ENCODE measurements at places on chromosomes 3 and 15.

DNA sequence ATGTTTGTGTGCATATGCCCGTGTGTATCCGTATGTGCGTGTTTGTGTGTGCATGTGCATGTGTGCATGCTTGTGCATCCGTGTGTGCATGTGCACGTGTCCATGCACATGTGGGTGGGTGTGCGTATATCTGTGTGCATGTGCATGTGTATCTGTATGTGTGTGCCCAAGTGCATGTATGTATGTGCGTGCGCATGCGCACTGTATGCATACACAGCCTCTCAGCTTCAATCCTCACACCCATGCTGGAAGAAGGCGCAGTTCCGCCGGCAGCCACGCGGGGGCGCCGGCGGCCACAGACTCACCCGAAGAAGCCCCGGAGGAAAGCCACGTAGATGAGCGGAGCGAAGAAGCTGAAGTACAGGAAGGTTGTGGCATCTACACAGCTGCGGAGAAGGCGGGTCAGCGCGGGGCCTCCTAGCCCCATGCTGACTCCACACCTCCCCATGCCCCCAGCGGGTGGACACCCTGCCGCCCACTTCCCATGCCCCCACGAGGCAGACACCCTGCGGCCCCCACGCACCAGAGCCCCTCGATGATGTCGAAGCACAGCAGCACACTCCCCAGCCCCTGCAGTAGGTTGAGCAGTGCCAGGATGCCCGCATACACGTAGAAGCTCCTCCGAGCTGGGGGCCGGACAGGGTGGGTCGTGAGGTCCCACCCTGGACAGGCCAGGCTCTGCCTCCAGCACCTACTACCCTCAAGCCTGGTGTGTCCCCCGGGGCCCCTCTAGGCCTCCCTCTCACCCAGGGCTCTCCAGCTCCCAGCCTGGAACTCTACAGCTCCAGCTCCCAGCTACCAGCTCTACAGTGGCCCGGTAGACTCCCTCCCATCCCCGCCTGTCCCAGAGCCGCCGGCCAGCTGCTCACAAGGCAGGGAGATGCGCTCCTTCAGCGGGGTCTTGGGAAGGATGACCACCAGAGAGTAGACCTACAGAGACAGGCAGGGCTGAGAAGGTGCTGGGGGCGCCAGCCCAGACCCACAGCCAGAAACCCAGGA lies 15.4 kb downstream of the TPRA1 start:
- peak; percentile 85 for DNase-seq

DNA sequence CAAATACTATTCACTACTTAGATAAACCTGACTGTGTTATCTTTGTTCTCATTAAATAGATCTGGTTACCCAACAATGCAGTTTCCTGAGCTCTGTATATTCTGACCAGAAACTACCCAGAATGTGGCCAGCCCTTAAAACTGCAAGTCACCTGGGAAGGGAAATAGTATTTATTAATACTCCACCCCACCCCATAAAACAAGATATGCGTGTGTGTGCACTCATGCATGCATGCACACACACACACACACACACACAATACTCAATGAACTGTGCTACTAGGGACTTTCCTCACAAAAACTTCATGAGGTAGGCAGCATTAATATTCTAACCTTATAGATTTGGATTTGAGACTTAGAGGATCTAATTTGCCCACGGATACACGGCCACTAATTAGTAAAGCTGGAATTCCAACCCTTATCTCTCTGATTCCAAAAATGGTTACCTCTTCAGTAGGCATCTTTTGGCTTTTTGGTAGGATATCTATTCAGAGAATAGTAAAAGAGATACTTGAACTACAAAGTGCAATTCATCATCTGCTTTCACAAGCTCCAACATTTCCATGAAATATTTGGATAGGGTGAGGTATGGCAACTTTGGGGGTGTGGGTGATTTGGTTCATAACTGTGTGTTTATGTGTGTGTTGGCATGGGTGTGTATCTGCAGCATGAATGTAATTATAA lies 197.0 kb upstream of the CFAP20DC start:
- no peak for DNase-seq

DNA sequence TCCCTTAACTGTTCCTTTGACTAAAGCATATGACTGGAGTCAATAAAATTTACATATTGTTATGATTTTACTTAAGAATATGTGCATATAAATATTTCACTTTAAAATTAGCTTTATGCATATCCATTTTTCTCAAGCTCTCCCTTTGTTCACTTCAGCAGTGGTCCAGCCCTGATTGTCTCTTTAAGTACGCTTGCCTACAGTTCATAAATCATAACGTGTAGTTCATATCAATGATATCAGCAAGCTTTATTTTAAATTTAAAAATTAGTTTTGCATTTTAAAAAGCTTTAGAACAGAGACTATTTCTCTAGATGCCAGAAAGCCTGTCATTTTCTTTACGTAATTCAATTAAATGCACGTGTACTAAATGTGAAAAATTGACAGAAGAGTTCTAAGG lies 721.9 kb downstream of the OTOL1 start:
- no peak for DNase-seq

DNA sequence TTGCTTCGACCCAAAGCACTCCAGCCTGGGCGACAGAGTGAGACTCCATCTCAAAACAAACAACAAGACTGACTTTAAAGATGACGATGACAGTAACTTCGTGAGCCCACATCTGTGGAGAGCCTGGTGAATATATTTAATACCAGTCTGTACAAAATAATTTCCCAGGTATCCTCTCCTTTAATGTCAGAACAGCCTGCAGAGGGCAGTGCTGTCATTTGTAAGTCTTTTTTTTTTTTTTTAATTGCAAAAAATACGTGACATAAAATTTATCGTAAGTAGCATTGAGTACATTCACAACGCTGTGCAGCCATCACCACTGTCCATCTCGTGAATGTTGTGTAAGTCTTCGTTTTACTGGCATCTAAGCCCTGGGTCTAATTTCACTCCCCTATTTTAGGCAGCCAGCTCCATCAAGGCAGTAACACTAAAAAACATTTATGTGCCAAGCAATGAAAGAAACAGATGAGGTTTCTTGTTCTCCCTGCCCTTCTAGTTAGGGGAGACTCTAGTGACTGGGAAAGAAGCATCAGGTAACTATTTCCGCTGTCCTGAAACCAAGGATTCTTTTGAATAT lies 1.4 kb downstream of the HTD2 start:
- DNase-seq, result peak; percentile 22

DNA sequence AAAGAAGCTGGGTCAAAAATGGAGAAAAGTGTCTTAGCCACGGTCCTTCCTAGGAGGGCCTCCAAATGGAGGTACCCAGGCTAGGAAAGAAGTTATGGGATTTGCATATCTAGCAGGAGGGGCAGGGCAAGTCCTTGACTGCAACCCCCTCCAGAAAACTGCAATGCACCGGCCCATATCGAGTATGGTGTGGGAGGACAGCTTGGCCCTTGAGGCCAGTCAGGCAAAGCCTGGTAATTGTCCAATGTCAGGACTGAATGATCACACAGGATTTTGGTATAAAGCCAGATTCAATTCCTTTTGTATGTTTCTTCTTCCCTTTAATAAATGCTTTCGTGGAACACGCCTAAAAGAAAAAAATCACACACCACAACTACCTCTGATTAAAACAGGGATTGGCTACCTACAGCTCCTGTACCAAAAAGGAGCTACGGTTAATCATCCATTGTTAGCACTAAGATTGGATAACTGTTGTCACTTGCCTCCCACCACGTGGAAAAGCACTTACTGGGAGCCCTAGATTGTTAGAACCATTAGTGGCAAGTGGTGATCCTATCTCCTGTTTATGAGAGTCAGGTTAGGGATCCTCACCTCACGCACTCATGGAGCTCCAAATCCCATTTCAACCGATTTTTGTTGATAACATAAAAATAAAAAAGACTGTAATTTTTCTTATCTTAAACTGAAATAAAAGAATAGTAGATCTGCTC lies 1.2 kb downstream of the ZNF770 start:
- no peak for DNase-seq

- DNase-seq, result no peak
Observed at GRCh38 chr3:43582866-43583265, 38.9 kb downstream of the ANO10 start.

DNA sequence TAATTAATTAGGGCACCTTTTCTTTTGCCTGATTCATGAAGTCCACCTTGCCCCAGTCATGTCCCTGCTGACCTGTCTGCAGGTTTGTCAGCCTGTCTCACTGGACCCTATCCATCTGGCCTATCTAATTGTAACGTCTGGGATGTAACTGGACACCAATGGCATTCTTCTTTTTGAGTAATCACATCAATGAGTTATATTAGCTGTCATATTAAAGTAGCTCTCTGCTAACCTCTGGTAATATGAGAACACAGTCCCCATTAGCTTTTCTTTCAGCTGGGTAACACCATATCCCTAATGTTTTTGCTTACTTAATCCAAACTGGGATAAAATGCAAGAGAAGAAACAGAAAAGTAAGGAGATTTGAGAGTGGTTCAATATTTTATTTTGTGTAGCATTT lies 166.2 kb upstream of the VEPH1 start:
- DNase-seq, result peak; percentile 53

GRCh38 chr3:115279939-115280338 lies 132.9 kb upstream of the ZBTB20 start:
- DNase-seq, result no peak

DNA sequence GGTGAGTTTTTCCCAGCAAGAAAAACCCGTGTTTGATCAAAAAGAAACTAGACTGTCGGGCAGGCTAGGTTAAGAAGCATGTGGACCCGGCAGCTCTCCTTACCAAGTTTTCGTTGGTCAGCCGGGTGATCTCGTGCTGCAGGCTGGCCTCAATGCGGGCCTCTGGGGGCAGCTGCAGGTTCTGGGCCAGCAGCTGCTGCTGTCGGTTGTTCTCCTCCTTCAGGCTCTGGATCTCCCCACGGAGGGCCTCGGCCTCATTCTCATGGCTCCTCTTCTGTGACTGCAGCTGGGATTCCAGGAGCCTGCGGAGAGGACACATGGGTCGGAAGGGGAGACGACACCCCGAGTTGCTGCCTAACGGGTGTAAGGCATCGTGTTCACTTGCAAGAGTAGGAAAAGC lies 44.5 kb upstream of the MYO5C start:
- DNase-seq, result no peak

DNA sequence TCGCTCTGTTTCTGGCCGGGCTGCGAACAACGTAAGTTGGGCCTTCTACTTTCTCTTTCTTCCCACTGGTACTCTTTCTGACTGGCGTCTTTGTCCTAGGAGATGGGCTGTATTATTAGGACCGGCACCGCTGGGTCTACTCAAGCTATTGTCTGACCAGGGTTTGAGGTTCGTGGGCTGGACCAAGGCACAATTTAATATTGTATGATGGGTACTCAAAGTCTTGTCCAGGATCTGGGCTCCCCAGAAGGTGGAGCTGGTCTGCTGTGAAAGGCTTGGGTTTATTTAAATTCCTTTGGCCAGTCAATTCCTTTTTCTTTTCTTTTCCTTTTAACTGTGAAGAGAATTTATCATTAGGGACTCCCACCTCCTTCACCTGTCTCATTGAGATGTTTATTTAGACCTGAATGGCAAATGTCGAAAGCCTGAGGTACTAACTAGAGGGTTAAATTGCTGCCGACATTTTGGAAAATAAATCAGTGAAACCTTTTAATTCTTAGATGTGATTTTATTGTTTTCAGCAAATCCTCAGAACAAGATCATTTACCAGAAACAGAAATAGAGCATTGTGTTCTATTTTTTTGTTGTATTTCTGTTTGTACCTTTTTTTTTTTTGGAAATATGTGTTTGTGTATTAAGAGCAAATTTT lies 410 bp downstream of the LRRC49 start:
- peak; percentile 69 for DNase-seq

GRCh38 chr3:172228036-172228415 lies 188.6 kb downstream of the FNDC3B start:
- DNase-seq, result no peak

DNA sequence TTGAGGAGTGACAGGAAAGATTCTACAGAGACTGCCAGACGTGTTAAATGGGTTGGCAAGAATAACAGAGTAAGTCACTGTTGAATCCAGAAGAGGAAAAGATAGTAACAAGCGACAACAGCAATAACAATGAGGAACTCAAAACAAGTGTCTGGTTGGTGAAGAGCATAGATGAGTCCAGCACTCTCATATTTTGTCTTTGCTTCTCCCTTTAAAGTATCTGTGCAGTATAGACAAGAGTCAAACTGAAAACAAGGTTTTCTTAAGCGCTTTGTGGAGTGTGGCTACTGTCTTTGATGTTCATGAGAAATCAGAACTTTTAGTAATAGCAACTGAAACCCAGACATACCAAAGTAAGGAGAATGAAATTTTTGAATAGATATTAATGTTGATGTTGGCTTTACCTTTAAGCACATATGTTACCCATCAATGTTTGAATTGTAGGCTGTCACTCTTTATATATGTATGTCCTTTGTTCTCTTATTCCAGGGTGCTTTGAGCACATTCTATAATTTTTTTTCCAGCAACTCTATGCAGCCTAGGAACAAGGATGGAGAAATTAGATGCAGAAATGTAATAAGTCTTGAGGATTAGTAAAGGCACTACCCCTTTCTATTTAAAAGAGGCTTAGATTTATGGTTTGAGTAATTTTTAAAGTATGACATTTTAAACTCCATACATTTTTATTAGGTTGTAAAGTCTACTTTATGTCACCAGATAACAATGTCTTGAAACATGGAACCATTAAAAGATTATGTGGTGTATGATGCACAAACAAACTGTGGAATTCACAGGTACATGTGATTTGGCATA lies 185.5 kb downstream of the NFKBIZ start:
- DNase-seq, result no peak

- DNase-seq, result peak; percentile 13
Observed at GRCh38 chr15:89575656-89576416, 567 bp downstream of the TICRR start.

GRCh38 chr15:35546511-35547381 lies 781 bp upstream of the DPH6 start:
- no peak for DNase-seq

DNA sequence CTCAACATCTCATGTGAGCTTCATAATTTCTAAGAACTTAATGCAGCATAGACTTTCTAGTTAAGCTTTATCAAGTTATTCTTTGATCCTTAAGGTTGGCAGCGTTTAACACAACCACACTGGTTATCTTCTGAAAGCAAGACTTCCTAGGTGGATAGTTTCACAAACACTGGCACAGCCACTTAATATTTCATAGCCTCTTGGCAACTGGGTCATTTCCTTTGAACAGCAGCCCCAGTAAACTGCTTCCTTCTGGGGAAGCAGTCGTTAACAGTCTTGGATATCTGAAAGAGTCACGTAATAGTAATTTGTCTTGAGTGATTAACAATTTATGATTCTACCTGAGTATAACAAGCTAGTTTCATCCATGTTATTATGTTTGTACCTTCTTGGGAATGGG lies 45.9 kb upstream of the ABHD10 start:
- no peak for DNase-seq

All from NCI-H146 (cell line).